Caudate nucleus (tissue), 63 donors: ENCODE measurements at places on chromosomes 16 and 17.
A peak's percentile ranks its signal among the peaks of the same experiment; 100 is the strongest.

DNA sequence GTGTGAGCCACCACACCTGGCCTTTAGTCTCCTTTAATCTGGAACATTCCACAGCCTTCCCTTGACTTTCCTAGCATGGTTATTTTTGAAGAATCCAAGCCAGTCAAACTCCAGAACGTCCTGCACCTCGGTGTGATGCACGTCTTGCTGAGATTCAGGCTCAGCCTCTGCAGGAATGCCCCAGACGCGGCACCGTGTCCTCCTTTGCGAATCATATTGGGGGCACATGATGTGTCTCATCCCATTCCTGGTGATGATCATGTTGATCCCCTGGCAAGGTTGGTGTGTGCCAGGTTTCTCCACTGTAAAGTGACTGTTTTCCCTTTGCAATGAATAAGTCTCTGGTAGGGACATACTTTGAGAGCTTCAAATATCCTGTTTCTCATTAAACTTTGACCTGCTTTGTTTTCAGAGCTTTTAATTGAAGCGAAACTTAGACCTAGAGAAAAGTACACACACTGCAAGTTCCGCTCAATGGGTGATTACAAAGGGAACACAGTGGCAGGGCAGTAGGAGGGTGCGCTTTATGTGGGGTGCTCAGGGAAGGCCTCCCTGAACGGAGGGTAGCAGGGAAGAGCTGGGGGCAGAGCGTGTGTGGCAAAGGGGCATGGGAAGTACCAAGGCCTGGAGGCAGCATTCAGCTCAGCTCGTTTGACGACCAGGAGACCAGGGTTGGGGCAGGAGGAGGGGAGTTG lies 9.6 kb upstream of the ATP2C2 start:
- no peak for DNase-seq

DNA sequence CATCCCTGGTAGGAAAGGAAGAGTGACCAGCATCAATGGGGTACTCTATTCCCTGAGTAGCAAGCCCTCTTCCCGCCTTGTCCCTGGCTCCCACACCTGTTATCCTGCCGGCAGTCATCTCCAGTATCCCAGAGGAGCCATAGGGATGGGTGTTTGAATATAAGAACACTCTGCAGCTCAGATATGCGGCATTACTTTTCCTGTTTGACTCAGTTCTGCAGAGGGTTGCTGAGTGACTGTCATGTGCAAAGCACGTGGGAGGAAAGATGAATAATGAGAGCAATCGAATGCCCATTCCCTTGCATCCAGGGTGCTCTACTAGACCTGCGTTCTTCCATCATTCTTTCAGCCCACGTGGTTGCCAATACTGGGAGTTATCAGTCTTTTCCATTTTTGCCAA lies 115.1 kb downstream of the PRKCB start:
- peak; percentile 56 for DNase-seq

DNA sequence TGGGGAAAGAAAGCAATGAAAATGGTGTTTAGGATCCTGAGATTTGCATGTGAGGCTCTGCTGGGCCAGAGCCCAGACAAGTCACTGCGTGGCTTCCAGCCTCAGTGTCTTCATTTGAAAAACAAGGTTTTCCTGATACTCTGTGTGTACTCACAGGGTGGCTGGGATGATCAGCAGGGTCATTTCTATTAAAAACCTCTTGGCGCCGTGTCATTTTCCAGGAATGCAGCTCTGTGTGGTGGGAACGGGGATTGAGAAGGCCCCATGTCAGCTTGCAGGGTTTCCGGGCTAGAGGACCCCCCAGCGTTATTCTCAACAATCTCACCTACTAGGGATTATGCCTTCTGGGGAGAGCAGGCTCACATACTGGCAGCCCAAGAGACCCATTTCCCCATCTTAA lies 73.5 kb downstream of the FOXL1 start:
- DNase-seq = no peak

- DNase-seq = no peak
These were observed 598 bp downstream of the NIP7 start for GRCh38 chr16:69340095-69340644.

- DNase-seq = no peak
These were observed 100.8 kb downstream of the CCDC182 start for GRCh38 chr17:57644326-57644725.

DNA sequence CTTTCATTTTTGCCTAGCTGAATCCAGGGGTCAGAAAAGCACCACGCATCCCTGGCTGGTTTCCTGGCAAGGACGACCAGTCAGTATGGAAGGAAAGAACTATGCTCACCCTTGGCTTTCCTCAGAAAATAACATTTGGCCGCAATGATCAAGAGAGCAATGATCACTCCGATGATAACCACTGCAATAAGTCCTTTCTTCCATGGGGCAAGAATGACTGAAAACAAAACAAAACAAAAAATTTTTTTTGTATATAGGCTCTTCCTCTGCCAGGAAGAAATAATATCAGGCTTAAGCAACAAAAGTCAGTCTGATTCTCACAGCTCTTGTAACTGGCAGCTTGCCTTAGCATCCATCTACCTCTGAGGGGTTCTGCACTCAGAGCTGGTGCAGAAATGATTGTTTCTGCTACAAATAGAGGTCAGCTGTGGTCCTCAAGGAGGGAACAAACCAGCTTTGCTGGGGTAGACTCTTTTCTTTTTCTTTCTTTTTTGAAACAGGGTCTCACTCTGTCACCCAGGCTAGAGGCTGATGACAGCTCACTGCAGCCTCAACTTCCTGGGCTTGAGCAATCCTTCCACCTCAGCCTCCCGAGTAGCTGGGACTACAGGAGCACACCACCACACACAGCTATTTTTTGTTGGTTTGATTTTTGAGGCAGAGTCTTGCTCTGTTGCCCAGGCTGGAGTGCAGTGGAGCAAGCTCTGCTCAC lies 35.7 kb downstream of the PECAM1 start:
- no peak for DNase-seq

GRCh38 chr17:9115214-9116191 lies 94.2 kb downstream of the NTN1 start:
- DNase-seq = no peak

DNA sequence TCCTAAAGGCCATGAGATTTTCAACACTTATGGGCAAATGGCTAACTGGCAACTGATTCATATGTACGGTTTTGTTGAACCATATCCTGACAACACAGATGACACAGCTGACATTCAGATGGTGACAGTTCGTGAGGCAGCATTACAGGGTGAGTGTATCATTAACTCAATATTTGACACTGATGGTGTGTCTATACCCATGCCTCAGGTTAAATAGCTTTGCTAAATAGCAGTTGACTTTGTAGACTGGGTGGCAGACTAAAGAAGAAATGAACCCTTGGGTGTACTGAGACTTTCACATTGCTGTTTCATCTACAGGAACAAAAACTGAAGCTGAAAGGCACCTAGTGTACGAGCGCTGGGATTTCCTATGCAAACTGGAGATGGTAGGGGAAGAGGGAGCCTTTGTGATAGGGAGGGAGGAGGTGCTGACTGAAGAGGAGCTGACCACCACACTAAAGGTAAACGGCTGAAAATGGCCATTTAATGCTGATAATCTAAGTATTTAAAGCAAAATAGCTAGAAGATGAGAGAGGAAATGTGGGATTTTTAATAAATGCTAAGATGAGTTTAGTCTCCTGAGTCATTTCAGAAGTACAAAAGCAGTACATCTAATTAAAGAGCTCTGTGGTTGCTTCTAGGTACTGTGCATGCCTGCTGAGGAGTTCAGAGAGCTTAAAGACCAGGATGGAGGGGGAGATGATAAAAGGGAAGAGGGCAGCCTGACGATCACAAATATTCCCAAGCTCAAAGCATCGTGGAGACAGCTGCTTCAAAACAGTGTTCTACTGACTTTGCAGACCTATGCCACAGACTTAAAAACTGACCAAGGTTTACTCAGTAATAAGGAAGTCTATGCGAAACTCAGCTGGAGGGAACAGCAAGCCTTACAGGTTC lies 3.0 kb downstream of the SETD6 start:
- no peak for DNase-seq

GRCh38 chr16:88406096-88407041 lies 23.6 kb downstream of the ZNF469 start:
- DNase-seq = no peak

DNA sequence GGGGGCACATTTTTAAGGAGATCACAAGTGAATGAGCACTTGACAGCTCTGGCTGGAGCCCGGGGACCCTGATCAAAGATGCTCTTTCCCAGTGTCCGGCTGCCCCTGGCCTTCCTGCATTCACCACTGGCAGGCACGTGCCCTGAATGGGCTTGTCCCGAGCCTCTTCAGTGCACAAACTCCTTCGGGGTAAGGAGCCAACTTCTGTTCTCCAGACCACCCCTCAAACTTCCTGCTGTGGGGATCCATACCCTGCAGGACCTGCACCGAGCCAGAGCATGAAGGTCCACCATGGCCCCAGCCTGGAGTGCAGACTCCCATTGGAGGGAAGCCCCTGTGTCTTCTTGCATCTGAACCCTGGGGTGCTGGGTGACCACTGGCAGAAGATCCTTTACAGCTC lies 9.8 kb upstream of the SLC12A3 start:
- no peak for DNase-seq

GRCh38 chr16:69327585-69328310 lies 2.6 kb downstream of the PDF start:
- DNase-seq = no peak

DNA sequence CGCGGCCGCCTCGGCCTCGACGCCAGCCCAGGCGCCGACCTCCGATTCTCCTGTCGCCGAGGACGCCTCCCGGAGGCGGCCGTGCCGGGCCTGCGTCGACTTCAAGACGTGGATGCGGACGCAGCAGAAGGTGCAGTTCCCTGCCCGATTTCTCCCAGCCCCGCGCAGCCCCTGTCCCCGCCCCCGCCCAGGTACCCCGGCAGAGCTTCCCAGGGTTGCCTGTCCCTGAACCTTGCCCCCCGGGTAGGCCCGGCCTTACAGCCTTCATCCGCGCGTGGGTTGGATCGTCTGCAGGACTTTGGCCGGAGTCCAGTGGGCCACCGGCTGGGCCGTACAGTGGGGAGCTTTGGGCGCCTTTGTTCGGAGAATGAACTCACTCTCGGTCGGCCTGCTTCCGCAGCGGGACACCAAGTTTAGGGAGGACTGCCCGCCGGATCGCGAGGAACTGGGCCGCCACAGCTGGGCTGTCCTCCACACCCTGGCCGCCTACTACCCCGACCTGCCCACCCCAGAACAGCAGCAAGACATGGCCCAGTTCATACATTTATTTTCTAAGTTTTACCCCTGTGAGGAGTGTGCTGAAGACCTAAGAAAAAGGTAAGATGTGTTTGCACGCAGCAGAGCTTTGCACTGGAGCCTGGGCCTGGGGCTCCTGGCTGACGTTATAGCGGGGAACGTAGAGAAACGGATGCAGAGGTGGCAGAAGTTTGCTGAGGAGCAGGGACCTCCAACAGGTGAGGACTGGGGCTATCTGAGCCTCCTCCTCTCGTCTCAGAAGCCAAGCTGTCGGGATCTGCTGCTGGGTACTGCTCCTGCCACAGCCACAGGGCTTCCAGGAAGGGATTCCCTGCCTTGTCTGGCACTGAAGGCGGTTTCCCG lies 593 bp downstream of the GFER start:
- DNase-seq = no peak

- DNase-seq = no peak
These were observed 20.7 kb downstream of the UBN1 start for GRCh38 chr16:4868026-4868425.

- peak; percentile 20 for DNase-seq
These were observed 40.1 kb downstream of the KLHDC4 start for GRCh38 chr16:87725596-87726235.

- DNase-seq = no peak
These were observed 1691.4 kb downstream of the TP53TG3F start for GRCh38 chr16:35150805-35151312.

GRCh38 chr17:28763804-28764266 lies 20.0 kb downstream of the TRAF4 start:
- DNase-seq = no peak

GRCh38 chr17:45035848-45036247 lies 15.6 kb downstream of the DCAKD start:
- DNase-seq = no peak

GRCh38 chr17:72985882-72986720 lies 106.4 kb downstream of the SLC39A11 start:
- peak; percentile 22 for DNase-seq

GRCh38 chr16:57186872-57187854 lies 1.0 kb downstream of the RSPRY1 start:
- no peak for DNase-seq

DNA sequence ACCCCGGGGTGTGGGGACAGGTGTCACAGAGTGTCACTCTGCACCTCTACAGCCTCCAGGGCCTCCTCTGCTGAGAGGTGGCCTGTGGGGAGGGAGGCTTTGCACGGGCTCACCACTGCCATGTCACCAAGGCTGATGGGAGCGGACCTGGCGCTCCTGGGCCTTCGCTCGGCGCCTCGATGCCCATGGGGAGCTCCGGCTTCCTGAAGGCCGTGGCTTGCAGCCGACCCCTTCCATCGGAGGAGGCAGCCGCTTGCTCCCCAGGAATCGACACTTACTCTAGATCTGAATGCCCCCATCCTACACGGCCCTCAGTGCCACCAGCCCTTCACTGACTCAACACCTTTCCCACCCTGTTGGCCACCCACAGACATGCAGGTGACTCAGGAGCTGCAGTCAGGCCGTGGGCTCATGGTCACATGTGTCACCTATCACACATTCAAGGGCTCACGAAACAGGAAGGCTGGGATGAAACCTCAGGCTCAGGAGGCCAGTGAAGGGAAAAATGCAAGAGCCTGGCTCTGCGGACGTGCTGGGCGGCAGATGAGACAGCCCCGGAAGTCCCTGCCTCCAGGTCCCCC lies 11.9 kb downstream of the LGALS3BP start:
- DNase-seq = no peak

- DNase-seq = peak; percentile 14
These were observed 39.9 kb upstream of the BCO1 start for GRCh38 chr16:81198635-81199034.

- no peak for DNase-seq
These were observed 8.0 kb downstream of the SGSH start for GRCh38 chr17:80212109-80212508.

- DNase-seq = no peak
These were observed 23.4 kb downstream of the NGFR start for GRCh38 chr17:49518346-49519078.

- DNase-seq = no peak
These were observed 66.2 kb downstream of the GOSR1 start for GRCh38 chr17:30543456-30543855.

DNA sequence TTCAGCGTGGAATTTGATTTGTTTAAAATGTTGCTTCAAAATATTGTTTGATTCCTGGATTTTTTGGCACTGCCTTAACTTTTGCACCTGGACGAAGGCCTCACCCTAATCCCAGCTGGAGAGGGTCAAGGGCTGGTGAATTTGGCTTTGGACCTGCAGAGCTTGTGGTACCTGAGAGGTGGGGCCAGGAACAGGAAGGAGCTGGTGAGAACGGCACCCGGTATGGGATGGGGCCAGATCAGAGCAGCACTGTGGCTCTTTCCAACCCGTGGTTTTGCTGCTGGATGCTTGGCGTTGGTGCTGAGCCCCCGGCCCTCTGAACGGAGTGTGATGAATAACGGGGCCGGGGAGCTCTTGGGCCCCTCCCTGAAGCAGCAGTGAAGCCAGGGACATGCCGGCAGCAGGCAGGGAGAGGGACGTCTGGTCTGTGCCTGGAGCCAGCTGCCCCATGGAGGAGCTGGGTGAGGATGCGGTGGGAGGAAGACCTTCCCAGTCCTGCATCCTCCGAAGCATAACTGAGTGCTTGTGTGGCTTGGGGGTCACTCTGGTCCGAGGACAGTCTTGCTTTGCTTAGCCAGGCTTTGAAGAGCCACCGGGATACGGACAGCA lies 275.4 kb downstream of the SEC14L1 start:
- DNase-seq = no peak

GRCh38 chr17:69949973-69950695 lies 124.9 kb upstream of the KCNJ16 start:
- no peak for DNase-seq
